ENCODE measurements at places on chromosomes 7 and 10.

DNA sequence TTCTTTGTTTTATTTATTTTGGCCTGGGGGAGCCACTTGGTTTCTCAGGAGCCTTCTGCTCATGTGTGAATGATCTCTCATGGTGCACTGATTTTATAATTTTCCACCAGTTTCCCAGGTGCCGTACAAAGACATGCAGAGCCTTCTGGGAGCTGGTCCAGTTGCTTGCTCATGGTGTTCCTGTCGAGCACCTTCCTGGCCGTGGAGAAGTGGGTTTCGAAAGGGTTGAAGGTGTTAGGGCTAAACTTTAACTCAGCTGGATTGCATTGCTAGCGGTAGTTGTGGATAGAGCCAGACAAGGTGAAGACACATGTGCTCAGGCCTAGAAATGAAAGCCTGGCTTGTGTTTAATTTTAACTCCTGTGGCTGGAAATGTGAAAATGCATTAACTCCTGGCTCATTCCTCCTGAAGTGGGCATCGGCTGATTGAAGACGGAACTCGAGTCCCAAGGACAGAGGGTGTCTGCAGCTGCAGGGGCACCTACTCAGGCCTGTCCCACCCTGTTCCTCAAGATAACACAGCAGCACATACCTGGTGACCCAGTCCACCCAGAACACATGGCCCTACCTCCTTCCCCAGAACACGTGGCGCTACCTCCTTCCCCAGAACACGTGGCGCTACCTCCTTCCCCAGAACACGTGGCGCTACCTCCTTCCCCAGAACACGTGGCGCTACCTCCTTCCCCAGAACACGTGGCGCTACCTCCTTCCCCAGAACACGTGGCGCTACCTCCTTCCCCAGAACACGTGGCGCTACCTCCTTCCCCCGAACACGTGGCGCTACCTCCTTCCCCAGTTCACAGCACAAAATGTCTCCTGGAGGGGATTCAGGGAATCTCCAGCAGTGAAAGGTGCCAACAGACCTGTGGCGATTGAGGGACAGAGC lies 133.2 kb downstream of the WDR37 start:
- no peak for DNase-seq

DNA sequence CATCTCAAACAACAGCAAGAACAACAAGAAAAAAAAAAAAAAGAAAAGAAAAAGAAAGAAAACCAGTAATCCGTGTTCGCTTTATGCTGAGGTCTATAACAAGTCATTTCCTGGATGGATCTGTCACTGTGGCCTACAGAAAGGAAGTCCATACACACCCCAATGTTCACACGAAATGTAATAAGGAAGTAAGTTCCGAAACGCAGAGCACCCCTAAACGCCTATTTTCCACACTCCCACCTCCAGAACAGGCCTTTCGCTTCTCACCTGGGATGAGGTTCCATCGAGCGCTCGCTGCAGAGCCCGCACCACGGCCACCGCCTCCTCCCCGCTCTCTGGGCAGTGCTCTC lies 735 bp downstream of the ZNF394 start:
- no peak for DNase-seq

DNA sequence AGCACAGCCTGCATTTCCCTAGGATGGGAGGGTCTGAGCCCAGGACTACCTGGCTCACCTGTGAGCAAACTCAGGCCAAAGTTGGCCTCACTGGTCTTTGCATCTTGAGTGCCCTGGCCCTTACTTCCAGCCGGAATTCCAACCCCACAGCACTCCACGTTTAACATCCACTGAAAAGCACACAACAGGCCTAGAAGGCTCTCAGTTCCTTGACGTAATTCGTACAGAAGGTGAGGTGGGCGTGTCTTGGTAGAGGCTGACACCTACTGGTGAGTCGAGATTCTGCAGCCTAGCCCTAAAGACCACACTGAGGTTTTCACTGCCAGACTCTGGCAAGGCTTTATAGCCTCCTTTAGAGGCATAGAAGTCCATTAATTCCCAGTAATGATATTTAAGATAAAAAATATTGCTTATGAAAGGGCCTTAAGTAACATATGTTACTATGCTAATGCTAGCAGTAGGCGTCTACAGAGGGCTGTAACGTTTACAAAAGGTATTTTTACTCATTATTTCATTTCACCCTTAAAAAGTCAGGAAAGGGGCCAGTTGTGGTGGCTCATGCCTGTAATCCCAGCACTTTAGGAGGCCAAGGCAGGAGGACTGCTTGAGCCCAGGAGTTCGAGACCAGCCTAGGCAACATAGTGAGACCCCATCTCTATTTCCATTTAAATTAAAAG lies 95.8 kb downstream of the HIP1 start:
- DNase-seq, result no peak

GRCh38 chr7:3180604-3181003 lies 120.4 kb upstream of the SDK1 start:
- no peak for DNase-seq

GRCh38 chr7:44633254-44634186 lies 27.1 kb downstream of the OGDH start:
- DNase-seq, result no peak

GRCh38 chr7:95545673-95546072 lies 50.6 kb downstream of the PDK4 start:
- DNase-seq, result no peak

DNA sequence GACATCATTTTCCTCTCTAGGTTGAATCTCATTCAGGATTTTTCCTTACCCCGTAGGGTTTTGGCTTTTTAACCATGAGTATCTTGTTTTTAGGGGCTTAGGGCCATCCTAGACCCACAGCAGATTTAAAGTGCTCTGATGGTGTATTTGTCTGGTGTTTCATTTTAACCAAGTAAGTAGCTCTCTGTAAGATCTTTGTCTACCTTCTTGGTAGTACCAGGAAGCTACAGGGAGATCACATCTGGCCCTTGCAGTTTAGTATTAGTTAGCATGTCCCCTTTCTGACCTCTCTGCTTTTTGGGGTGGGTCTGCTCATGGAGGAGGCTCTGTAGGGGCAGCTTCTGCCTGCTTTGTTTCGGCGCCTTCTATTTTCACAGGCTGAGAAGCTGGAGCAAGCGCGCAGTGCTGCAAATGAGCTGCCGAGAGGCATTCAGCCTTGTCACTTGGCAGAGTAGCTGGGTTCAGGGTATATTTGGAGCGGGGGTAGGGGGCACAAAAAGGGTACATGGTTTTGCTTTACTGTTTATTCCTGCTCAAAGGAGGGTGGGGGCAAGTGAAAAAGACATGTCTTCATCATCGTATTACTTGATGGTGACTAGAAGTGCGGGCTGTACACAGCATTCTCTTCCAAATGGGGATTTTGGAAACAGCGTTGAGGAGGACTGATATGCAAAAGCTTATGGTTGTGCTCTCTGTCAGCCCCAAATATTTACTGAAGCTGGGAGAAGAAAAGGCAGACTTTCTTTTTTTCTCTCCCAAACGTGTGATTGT lies 146.3 kb downstream of the CELF2 start:
- no peak for DNase-seq

- no peak for DNase-seq
These were observed 552 bp upstream of the RAB18 start for GRCh38 chr10:27503498-27504006.

DNA sequence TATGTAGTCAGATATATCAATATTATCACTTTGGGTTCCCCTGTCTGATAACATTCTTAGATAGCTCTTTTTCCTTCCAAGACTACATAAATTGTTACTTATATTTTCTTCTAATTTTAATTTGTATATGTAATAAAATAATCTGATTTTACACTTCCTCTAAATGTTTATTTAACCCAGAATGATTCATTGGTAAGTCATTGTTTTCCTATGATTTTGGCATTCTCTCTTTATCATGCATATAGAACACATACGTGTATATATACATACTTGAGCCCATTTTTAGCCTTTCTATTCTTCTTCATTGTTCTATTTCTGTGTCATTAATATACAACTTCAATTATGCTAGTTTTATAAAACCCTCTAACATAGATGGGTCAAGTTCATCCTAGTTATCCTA lies 16.6 kb downstream of the SFTPD start:
- DNase-seq, result no peak

- no peak for DNase-seq
These were observed 37.3 kb downstream of the DNAH11 start for GRCh38 chr7:21580073-21580521.

DNA sequence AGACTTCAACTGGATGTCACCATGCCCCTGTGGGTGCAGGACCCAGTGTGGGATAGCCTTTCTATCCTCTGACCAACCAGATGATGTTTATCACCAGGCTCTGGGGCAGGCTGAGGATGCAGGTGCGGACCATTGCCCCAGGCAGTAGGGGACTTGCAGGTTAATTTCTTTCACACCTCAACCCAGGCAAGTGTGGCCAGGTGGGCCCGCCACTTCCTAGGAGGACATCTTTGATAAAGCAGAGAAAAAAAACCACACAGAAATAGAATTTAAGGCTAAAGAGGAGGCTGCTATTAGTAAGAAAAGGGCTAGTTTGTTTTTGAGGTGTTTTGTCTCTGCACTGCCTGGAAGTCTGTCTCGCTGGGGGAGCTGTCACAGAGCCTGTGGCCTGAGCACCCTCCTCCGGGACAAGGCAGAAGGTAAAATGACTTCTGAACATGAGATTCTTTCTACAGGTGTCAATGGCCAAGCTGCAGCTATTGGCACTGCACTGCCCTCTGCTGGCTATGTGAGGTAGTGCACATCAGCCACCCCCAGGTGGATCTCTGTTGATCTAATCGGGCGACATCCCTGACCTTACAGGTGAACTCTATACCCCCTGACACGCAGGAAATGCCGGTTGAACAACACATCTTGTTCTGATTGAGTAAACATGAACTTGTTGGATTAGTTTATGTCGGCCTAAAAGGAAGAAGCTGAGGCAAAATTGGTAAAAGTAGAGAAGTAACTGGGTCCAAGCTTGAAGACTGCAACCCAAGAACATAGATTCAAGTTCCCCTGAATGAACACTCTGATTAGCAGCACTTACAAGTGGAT lies 21.0 kb downstream of the UPP1 start:
- peak; percentile 47 for DNase-seq

DNA sequence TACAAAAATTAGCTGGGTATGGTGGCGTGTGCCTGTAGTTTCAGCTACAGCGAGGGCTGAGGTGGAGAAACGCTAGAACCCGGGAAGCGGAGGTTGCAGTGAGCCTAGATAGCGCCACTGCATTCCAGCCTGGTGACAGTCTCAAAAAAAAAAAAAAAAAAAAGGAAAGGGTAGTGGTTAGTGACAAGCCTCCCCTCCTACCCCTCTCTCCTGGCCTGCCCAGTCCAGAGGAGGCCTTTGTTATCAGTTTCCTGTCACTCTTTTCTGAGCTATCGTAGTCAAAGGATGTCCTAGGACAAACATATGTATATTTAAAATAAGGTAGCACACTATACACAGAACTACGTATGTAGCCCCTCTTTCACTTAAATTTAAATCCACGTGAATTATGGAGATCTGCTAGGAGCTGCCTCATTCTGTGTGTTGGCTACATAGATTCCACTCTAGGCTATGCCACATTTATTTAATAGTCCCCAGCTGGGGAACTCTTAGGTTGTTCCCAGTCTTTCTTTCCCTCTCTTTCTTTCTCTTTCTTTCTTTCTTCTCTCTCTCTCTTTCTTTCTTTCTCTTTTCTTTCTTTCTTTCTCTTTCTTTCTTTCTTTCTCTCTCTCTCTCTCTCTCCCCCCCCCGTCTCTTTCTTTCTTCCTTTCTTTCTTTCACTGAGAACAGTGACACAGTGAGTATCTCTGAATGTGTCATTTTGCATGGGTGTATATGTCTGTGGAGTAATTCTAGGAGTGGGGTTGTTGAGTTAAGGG lies 3.9 kb downstream of the TSPAN15 start:
- DNase-seq, result no peak

DNA sequence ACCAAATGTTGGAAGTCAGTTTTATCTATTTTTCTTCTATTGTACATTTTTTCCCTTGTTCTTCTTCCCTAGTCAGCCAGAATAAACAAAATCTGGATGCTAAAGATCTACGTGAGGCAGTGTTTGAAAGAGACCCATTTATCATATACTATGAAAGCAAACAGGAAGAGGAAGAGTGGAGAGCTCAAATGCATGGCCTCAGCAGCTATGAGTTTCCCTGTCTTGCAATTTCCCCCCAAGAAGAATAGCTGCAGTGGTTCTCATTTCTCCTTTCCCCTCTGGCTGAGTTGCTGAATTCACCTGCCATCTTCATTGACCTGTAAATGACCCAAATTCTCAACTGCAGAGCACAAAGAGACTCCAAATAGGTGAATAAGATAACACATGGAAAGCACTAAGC lies 347.1 kb upstream of the NRP1 start:
- no peak for DNase-seq

GRCh38 chr10:116757246-116757645 lies 14.9 kb upstream of the HSPA12A start:
- DNase-seq, result no peak

- DNase-seq, result no peak
These were observed 470.2 kb downstream of the PAXIP1 start for GRCh38 chr7:154532771-154533170.

DNA sequence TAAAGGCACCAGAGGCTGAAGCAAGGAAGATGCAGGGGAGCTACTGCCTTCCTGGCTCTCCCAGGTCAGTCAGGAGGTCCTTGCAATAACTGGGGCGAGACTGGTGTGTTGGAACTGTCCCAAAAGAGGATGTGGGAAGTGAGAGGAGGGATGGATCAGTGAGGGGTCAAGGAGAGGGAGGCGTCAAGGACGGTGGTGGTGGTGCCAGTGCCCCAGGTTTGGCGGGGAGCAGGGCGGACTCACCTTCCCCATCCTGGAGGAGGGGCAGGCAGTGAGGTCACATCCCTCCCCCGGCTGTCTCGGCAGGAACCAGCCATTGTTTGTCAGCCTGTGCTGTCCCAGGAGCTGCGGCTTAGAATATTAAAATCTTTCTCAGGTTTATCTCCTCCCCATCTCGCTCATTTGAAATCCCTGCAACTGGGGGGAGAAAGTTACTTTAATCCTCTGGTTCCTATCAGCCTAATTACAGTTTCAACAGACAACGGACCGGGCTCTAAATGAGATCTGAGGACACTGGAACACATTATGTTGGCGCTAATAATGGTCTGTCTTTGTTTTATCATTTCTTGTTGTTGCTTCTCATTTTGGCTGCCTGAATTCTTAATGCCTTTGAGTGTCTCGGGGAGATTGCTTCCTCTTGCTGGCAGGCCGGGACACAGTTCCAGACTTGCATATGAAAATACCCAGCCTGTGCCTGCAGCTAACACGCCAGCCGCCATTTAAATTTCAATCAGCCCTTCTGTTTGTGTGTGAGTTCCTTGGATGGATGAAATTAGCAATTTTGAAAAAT lies 387.5 kb downstream of the RPS24 start:
- no peak for DNase-seq

GRCh38 chr10:75297021-75297599 lies 61.4 kb upstream of the COMTD1 start:
- DNase-seq, result no peak

DNA sequence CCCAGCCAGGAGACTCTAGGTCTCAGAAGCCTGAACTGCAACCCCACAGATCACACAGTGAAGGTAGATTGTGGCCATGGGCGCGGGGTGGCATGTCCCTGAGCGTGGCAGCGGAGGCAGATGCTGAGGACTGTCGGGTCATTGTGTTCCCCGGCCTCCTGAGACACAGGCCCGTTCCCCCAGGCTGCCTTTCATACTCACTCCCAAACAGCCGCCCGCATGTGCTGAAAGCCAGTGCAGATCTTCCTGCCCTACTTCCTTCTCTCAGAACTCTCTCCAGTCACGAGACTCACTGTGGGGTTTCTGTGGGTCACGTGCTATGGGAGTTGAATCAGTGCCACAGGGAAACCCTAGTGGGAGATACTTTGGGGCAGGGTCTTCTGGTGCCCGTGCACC lies 48.0 kb downstream of the ZNF467 start:
- DNase-seq, result no peak
